ENCODE measurements at places on chromosomes 4 and X.
A peak's percentile ranks its signal among the peaks of the same experiment; 100 is the strongest.

- no peak for DNase-seq
Observed at GRCh38 chrX:136598631-136599030, 49.3 kb upstream of the CD40LG start.

GRCh38 chr4:89263265-89263664, 44.3 kb downstream of the GPRIN3 start:
- no peak for DNase-seq

- no peak for DNase-seq
Observed at GRCh38 chrX:31483336-31483735, 411.5 kb upstream of the FTHL17 start.

DNA sequence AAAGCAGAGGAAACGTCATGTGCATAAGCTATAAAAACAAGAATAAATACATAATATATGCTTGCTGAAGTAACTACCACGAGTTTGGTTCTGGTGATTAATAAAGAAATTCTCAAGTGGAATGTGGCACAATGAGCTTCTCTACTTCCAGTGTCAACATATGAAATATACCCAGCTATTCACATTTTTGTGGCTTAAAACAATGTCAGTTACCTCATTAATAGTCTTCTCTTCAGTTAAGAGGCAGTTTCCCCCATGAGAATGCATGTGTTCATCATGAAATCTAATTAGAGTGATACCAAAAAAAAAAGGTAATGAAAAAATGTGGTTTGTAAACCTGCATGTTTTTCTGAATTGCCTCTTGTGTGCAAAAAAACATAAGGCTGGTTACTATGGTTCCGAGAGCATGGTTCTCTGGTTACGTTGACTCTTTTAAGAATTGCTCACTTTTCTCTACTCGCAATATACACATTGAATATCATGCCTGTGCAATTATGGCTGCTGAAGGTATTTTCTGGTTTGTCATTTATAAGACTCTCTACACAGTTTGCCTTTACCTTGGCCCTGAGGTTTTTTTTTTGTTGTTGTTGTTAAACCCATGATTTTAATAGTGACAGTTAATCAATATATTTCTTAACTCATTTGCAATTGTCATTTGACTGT, 108.2 kb downstream of the PCDH7 start:
- DNase-seq = no peak

DNA sequence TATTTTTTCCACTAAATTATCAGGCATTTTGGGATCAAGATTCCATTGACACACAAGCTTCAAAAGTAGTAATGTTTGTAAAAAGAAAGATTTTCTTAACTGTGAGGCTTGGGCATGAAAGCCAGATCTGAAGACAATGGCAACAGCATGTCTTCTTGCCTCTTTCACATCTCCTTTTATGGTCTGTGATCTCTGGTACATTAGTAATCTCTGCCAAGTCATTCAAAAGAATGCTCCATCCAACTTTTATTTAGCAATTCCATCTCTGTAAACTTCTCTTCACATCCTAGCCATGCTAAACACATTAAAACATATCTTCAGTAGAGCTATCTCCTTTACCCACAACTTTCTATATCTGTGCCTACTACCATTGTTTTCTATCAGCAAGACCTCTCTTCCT, 465.4 kb downstream of the FAT4 start:
- peak; percentile 31 for DNase-seq

GRCh38 chr4:167509551-167509950, 275.3 kb upstream of the SPOCK3 start:
- DNase-seq = no peak

DNA sequence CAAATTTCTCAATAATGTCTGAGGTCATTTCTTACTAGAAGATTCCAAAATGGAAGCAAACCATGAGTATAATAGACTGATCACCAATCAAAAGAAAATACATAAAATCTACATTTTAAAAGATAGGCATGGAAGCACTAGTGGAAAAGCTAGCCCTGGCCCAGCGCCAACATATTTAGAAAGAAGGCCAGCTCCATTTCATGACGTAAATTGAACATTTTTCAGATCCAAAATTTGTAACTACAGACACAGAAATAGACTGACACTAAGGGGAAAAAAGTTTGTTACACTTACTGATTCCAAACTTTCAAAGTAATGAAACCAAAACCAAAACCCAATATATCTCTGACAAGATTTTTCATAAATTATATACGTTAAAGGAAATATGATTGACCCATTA, 117.7 kb downstream of the ADAMTS3 start:
- DNase-seq = no peak

DNA sequence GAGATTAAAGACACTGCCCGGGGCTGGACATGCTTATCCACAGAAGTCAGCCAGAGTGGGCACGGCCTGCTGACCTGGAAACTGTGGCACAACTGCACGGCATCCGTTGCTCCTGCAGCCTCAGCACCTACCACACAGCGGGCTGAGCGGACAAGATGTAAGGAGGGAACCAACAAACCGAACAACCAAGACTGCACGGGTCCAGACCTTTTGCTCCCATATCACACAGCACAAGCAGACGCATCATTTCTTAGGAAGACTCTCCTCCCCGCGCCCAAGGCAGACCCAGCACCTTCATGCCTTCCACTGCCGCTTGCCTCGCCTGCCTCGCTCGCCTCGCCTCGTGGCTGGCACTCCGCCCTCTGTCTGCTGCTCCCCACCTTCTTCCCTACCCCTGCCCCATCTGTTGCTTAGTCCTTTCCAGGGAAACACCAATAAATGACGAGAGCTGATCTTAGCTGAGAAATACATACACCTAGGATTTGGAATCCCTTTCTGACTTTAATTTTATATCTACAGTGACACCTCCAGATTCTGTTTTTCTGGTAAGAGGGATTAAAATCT, 79.0 kb downstream of the AFAP1 start:
- no peak for DNase-seq

GRCh38 chr4:163638909-163639308, 144.4 kb downstream of the TMA16 start:
- no peak for DNase-seq

GRCh38 chrX:28582511-28582910, 4.7 kb upstream of the IL1RAPL1 start:
- no peak for DNase-seq

GRCh38 chrX:97551821-97552220, 668.1 kb downstream of the RPA4 start:
- DNase-seq = no peak

DNA sequence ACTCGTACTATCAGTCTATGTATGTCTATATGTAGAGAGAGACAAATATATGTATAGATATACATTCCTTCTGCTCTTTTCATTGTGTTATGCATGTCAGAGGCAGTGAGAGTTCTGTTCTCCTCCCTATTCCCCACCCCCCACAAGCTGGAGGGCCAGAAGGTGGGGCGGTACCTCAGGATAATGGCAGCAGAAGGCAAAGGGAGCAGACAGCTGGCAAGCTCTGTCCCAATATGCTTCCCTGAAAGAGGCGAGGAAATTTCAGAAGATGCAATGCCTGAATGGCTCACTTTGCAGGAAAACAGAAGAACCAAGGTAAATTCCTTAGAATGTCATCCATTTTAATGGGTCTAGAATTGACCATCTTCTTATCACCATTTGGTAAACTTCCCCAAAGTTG, 114.4 kb downstream of the NAA11 start:
- DNase-seq = no peak

- no peak for DNase-seq
Observed at GRCh38 chr4:82097504-82097903, 276.3 kb downstream of the HNRNPD start.

GRCh38 chr4:76022031-76022430, 1.3 kb downstream of the CXCL10 start:
- no peak for DNase-seq

GRCh38 chrX:12463052-12463451, 324.8 kb downstream of the FRMPD4 start:
- DNase-seq = no peak

GRCh38 chr4:184100297-184100885, 117.3 kb downstream of the ENPP6 start:
- no peak for DNase-seq

DNA sequence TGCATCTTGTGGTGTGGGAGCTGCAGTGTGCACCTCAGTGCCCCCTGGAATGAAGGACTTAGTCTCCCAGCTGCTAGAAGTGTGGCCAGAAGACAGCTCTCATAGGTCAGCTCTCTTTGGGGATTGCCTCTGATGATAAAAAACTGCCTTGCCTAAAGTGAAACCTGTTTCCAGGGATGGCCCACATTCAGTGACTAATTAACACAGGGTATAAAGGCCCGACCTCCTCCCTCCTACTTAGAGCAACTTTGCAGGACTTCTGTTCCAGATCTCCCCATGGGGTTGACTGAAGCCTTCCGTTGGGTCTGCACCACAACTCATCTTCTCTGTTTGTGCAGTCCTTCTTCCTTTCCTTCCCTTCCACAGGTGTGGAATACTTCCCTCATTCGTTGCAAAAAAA, 53.2 kb downstream of the SPINK2 start:
- DNase-seq = no peak

DNA sequence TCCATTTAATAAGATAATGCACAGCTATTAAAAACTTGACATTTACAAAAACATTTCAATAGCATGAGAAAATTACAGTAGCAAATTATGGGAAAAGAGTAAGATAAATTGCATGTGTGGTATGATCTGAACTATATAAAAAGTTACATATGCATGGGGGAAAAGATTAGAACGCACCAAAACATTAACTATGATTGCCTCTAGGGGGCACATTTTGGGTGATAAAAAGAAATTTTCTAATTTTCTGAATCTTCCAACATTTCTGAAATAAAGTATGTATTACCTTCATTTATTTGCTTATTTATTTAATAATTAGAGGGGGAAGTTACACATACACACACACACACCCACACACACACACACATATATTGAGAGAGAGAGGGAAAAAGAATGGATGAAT, 19.6 kb upstream of the KDM5C start:
- DNase-seq = no peak

DNA sequence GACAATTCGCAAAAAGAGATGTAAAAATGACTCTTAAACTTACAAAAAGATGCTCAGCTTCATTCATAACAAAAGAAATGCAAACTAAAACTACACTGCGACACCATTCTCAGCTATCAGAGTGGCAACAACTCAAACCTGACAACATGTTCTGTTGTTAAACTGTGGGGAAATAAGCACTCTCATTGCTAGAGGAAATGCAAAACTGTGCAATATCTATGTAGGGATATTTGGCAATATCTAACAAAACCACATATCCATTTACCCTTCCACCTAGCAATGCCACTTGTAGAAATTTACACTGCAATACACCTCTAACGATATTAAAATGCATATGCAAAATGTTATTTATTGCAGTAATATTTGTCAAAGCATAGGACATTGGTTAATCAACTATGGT, 78.3 kb upstream of the EGFL6 start:
- DNase-seq = no peak

- DNase-seq = no peak
Observed at GRCh38 chr4:150023489-150023888, 54.8 kb upstream of the DCLK2 start.

- no peak for DNase-seq
Observed at GRCh38 chr4:138804711-138805110, 210.9 kb upstream of the NOCT start.

GRCh38 chr4:4859799-4860599, 534 bp downstream of the MSX1 start:
- DNase-seq = no peak

- no peak for DNase-seq
Observed at GRCh38 chr4:145895056-145895455, 43.6 kb downstream of the ZNF827 start.

DNA sequence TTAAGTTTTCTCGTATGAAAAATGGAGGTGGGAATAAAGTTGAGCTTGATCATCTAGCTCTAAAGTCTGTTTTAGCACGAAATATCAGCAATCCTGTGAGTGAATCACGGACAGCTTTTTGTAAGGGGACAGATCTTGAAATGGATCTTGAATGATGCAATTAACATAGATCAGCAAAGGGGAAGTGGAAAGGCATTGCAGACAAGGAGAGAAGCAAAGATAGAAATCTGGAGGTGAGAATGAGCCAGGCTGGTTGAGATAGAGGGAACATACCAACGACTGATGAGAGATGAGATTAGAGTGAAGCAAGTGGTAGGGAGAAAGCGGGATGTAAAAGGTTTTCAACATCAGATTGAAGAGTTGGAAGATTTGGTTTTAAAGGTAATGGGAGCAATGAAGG, 4.6 kb upstream of the DGKK start:
- no peak for DNase-seq

GRCh38 chr4:99720206-99720605, 62.6 kb upstream of the C4orf54 start:
- DNase-seq = no peak

GRCh38 chr4:73798842-73799241, 37.6 kb upstream of the CXCL6 start:
- no peak for DNase-seq

DNA sequence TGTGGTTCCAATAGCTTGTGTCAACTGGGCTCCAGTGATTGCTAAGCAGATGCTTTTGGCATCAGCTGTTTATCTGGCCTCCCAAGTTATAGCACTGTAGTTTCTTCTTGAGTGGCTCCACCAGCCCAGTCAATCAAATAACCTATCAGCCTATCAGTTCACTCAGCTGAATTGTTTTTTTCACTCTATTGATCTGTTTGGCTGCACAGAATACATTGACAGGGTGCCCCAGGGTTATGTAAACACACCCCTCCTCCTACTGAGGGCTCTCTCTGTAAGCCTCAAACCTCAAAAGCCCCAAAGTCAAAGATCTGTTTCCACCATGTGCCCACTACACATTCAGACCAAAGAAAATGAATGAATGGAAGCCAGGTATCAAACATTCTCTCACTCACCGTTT, 214.0 kb downstream of the HS6ST2 start:
- DNase-seq = no peak

- DNase-seq = no peak
Observed at GRCh38 chrX:39862963-39863362, 234.8 kb downstream of the BCOR start.

- DNase-seq = no peak
Observed at GRCh38 chr4:66108898-66109297, 438.6 kb upstream of the EPHA5 start.

DNA sequence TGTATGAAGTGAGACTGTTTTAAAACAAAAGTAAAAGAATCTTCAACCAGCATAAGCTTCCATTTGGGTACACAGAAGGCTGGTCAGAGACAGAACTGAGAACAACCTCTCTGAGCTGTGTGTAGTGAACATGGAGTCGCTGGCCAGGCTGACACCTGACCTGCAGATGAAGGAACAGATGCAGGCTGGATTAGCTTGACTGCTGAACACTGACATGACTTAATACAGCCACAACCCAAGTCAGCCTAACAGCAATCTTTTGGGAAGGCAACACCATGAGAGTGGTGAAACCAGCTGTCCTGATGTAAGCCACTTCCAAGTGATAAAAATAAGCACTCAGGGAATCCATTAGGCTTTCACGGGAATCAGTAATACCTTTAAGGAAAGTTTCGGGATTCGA, 10.1 kb downstream of the SCARB2 start:
- DNase-seq = no peak

- no peak for DNase-seq
Observed at GRCh38 chrX:97328853-97329390, 445.2 kb downstream of the RPA4 start.

DNA sequence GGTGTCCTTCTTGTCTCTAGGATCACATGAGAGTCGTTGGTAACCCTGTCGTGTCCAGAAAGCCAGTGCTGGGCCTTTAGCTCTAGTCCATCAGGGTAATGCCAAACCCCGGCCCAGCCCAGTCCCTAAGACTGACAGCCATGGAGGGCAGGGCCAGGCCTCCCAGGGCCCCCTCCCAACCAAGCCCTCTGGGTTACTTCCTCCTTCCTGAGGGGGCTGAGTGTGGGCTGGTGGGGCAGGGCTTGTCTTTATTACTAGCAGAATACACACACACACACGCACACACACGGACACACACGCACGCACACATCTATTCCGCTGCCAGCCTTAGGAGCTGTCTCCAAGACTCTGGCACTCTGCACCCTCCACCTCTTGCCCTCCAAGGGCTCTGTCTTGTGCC, 35.6 kb upstream of the CDKN2AIP start:
- no peak for DNase-seq
